Mammary epithelial cell (primary cell): ENCODE measurements at places on chromosomes 5 and 9.
A peak's percentile ranks its signal among the peaks of the same experiment; 100 is the strongest.

DNA sequence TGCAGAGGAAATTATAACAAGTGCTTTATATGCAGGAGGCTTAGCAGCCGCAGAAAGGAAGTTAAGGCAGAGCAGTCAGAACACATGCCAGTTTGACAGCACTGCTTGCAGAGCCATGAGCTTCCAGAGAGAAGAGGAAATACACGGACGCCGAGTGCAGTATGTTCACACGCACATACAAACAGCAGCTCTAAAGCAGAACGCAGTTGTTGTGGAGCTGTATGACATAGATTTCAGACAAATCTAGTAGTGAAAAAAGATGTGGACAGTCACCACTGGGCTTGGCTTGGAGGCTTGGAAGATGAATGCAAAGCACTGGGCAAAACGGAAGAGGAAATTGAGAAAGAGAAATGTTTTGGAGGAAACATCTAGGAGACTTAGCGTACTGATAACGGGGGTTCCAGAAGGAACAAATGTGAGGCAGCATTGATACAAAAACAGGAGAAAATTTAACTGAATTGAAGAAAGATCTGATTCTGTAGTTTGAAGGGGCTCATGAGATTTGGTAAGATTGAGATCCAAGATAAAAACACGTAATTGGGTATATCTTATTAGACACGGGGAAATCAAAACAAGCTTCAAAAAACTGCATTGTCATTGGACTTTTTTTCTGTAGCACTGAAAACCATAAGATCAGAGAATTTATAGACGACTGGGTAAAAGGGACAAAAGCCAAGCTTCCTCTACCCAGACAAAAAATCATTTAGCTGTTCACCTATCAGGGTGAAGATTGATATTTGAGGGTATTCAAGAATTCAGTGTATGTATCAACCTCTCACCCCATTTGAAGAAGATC lies 19.6 kb upstream of the ROPN1L start:
- no peak for DNase-seq

- DNase-seq: no peak
Measured at GRCh38 chr9:36971935-36972488, 62.1 kb downstream of the PAX5 start.

DNA sequence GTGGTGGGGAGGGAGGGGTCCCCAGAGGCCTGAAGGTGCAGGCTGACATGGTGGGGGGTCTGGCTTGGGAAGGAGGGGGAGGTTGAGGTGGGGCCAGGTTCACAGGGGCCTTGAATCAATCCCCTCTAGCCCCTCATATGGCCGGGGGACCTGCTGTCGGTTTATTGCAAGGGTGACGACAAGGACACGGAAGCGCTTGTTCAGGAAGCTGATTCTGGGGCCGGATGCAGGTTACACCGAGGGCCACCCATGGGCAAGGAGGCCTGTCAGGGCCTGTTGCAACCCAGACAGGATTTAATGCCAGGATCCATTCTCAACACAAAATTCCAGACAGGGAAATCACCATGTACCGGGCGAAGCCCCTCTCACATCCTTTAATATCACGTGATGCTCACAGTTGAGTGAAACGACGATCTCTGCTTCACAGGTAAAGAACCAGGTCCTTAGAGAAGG lies 41.6 kb upstream of the SYNPO start:
- DNase-seq: peak; percentile 79

- no peak for DNase-seq
Measured at GRCh38 chr5:172680921-172681320, 39.9 kb downstream of the NEURL1B start.

DNA sequence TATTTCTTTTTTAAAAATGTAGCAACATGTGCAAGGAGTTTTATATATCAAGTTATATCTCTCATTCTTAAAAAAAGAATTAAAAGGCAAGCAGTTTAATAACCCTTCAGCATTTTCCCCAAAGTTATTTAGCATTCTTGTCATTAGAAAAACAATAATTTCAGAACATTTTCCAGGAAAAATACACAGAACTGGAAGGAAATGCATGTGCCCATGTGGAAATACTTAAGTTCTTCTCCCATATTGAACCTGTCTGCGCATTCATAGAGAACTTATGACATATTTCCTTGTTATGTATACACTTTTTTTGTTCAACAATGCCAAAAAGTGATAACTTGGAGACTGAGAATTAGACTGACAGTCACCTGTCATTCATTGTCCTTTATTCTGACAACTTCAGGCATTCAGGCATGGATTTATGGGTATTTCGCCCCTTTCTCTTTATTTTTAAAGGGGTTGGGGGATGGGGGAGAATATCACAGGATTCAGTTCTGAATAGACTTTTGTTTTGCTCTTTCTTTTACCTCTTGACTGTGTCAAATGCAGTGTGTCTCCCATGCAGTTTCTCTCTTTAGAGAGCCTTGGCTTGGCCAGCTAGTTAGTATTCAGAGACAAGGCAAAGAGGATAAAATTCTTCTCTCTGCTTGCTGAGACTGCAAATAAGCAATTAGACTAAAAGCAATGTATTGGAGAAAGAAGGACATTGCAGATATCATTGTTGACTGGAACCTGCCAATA lies 701.0 kb downstream of the NR2F1-AS1 start:
- DNase-seq: no peak

DNA sequence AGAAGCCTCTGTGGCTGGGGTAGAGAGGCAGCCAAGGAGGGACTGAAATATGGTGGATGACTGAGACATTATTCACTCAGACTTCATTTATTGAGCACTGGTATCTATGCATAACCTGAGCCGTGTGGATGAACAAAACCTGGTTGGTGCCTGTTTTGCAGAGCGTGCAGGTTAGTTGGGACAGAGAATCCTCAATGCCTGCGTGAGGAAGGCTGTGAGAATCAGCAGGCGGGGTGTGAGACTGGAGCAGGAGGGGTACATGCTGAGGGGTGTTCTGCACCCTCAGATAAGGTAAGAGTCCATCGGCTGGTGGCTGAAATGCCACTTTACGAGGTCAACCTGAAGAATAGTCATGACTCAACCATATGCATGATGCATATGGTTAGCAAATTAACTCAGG lies 271.6 kb downstream of the MED10 start:
- no peak for DNase-seq
